NCI-H2081 treated with DMSO at 0.1 percent for 48 hours (cell line): ENCODE measurements at places on chromosomes 6 and 20.
A peak's percentile ranks its signal among the peaks of the same experiment; 100 is the strongest.

- no peak for DNase-seq
Observed at GRCh38 chr6:118660218-118660569, 8.8 kb upstream of the CEP85L start.

GRCh38 chr6:143299253-143300166 lies 151.0 kb downstream of the ADAT2 start:
- no peak for DNase-seq

DNA sequence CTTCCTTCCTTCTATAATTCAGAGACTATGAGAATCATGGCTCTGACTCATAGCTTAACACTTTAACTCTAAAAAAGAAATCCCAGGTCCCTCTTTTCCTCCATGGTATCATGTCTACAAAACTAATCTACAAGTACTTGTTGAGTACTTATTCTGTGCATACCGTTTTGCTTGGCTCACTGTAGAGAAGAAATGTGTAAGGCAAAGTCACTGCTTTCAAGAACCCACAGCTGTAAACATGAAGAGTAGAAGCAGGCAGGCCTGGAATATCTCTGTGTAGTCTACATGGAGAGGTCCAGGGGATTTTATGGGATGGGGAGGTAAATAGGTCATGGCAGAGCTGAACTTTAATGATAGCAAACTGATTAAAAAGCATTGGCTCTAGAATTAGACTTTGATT lies 13.8 kb downstream of the SPINT3 start:
- DNase-seq, result no peak

DNA sequence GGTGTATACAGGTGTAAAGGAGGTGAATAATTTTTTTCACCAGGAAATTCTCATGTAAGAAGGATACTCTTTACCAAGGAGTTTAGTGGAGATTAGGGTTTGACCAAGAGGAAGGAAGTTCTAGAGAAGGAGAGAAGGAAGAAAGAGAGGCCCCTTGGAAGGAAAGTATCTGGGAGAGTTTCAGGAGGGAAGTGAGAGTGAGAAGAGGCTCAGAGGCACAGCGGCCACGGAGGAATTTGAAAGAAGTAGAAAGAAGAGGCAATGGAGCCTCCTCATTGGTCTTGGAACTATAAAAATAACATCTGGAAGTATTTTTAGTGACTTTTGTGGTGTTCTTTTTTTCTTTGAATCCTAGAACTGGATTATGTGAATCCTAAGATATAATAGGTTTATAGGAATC lies 50.8 kb upstream of the MCUR1 start:
- DNase-seq, result no peak

- DNase-seq, result no peak
Observed at GRCh38 chr6:142068416-142068815, 64.3 kb upstream of the GJE1 start.

GRCh38 chr20:1357921-1358671 lies 29.2 kb upstream of the SDCBP2 start:
- DNase-seq, result no peak

DNA sequence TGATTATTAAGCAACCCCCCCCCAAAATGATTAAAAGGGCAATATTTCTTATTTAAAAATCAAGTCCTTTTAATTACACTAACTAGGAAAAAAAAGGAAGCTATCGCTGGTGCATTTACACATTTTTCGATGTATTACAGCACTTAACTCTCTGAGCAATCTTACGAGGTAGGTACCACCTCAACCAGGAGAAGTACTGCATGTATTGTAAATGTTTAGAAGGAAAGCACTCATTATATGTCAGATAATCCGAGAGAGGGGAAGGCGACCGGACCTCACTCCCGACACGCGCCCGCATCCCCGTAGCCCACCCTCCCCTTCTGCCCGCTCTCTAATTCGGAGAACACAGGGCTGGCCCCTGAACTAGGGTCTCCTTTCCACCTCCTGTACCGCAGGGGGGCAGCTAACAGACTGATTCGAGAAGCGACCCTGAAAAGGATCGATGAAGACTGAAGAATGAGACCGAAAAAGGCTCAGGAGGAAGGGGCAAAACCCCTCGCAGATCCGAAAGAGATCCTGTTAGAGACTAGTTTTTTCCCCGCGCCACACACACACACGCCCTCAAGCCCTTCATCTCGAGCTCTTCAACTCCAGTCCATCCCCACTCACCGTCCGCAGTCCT lies 337 bp downstream of the ESF1 start:
- DNase-seq, result no peak

GRCh38 chr20:17684077-17684888 lies 2.2 kb upstream of the RRBP1 start:
- DNase-seq, result no peak

- no peak for DNase-seq
Observed at GRCh38 chr6:4074478-4075235, 4.3 kb downstream of the FAM217A start.

GRCh38 chr6:12051861-12052368 lies 39.8 kb downstream of the HIVEP1 start:
- no peak for DNase-seq

DNA sequence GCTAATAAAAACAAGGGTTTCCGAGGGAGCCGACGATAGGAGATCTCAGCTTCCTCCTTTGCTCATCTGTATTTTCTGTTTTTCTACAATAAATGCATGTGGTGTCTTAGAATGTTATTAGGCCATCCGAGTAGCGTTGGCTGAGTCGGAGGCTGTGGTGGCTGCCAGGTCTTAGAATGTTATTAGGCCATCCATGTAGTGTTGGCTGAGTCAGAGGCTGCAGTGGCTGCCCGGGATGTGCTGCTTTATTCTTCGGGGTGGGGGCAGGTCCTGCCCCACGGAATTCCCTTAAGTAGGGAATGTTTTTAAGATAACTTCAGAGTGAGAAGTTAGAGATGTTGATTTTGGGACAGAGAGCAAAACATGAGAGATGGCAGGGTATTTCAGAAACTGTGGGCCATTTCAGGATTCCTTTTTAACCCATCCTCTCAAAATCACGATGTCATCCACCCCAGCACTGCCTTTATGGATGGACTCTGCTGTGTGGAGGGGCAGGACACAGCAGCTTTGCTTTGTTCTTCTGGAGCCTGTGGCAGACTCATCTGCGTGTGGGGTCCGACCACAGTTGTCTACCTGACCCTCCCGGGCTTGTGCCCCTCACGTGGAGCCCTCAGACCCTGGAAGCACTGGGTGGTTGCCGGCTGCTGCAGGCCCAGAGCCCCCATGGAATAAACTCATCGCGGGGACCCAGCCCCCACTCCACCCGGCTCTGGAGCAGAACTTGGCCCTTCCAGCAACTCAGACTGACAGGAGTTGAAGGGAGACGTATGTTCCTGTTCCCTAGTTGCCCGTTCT lies 20.4 kb downstream of the OSBPL2 start:
- no peak for DNase-seq

- no peak for DNase-seq
Observed at GRCh38 chr20:63567136-63567385, 7.0 kb downstream of the HELZ2 start.

- DNase-seq, result no peak
Observed at GRCh38 chr6:165571721-165572132, 91.3 kb downstream of the PDE10A start.

DNA sequence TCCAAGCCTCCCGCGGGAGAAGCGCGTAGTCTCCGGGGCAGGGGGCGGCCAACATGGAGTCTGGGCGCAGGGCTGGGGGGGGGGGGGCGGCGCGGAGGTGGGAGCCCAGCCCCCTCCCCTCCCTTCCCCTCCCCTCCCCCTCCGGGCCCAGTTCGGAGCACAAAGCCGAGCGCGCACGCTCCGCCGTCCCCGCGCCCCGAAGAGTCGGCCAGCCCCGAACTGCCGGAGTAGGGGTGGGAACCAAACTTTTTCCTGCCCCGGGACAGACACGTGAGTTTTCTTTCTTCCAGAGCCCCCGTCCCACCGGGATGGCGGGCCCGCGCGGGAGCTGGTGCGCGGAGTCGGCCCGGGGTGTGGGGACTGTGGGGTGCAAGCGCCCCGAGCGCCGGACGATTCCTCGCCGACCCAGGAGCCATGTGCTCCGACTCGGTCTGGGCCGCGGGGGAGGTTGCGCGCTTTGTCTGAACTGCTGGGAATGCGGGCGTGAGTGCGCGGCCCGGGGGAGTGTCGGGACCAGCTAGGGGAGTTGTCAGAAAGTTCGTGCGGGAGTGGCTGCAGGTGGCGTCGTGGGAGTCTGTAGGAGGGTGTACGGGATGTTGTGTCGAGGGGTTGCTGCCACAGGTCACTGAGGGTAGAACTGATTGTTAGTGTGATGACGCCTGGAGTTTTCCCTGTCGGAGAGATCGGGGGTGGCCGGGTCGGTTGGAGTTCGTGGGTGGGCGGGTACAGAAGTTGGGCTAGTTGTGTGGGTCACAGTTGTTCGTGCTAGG lies 1.2 kb downstream of the TGIF2 start:
- DNase-seq, result no peak

DNA sequence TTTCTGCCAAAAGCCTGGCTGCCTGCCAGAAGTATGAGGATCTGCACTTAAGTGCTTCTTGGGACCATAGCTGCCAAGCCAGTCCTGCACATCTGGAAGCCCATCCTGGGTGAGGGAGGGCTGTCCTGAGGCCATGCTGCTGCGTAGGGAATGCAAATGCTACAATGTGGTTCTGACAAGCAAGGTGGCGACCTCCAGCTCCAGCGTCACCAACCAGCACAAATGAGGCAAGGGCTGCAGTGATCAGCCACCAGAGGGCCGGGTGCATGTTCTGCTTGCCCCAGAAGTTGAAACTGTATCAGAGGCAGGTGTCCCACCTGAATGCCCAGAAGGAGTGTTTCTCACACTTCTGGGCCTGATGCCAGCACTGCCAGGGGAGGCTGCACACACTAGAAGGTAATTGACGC lies 99.1 kb upstream of the KCNQ5 start:
- no peak for DNase-seq

GRCh38 chr6:1110941-1111349 lies 201.0 kb upstream of the FOXQ1 start:
- no peak for DNase-seq

- DNase-seq, result no peak
Observed at GRCh38 chr20:8175741-8176675, 43.9 kb downstream of the PLCB1 start.

DNA sequence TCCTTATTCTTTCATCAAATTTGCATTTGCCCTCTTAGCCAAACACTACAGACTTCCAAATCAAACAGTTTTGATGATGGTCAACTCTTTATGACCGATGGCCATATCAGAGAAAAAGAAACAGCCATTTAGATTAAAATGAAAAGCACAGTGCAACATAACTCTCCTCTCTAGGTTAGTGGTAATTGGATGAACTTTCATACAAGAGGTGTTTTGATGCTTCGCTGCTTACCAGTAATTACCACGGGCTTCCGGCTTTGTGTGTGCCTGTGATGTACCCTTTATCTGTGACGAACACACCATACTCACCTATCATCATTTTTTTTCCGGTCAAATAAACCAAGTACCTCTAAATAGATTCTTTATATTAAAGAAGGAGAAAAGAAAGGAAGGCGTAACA lies 181.8 kb downstream of the FOXA2 start:
- peak; percentile 68 for DNase-seq

DNA sequence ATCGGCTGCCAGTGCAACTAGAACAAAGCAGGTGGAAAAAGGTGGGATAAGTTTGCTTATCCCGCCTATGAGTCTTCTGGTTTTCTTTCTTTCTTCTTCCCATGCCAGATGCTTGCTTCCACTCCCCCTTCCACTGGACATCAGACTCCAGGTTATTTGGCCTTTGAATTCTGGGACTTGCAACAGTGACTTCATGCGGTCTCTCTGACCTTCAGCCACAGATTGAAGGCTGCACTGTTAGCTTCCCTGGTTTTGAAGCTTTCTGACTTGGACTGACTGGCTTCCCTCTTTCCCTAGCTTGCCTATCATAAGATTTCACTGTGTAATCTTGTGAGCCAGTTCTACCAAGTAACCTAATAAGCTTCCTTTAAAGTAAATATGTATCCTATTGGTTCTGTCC lies 878.4 kb upstream of the GJE1 start:
- DNase-seq, result no peak
